ENCODE measurements at places on chromosomes 11 and 22.

GRCh38 chr11:124961972-124962609 lies 8.1 kb downstream of the CCDC15 start:
- no peak for DNase-seq

GRCh38 chr11:69064394-69064957 lies 15.7 kb downstream of the TPCN2 start:
- DNase-seq: no peak

- no peak for DNase-seq
Measured at GRCh38 chr11:32434356-32435151, 785 bp downstream of the WT1 start.

GRCh38 chr11:133403900-133404299 lies 128.4 kb downstream of the OPCML start:
- no peak for DNase-seq

GRCh38 chr11:22730319-22730718 lies 63.9 kb downstream of the GAS2 start:
- no peak for DNase-seq

DNA sequence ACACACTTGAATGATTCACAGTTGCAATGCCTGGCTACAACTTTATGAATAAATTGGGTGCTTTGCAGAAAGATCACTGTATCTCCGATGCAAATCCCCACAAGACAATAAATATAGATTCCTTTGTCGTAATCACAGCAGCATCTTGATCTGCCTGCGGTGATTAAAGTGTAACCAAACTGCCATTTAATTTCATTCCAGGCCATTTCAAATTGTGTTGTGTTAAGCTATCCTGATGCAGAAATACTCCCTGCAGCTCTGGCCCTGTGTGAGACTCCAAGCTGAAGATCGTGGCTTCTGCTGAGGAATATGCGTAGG lies 40.8 kb upstream of the B3GAT1 start:
- DNase-seq: no peak

DNA sequence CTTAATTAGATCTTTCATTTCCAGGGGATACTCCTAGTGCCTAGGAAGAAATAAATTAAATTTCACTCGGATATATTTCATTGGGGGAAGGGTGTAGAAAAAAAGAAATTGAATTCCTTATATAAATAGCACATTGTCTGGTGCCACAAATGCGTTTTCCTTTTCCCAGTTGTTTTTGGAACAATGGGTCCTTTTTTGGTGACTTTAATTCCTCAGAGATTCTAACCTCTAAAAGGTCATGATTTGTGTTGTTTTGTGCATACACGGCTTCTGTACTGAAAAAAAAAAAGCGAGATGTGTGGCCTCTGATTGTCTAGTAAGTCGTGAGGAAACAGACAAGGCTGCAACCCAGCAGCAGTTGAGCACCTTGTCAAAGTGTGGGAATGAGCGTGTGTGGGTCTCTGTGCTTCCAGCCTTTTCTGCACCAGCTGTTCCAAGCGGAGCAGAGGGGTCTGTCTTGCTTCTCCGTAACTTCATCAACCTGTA lies 64.5 kb upstream of the CRTAM start:
- no peak for DNase-seq

- DNase-seq: no peak
Measured at GRCh38 chr22:36472689-36473088, 8.8 kb downstream of the TXN2 start.
